ENCODE measurements at places on chromosomes 16 and 17.
A peak's percentile ranks its signal among the peaks of the same experiment; 100 is the strongest.

GRCh38 chr17:18910881-18911280, 41.1 kb upstream of the SLC5A10 start:
- DNase-seq: no peak

DNA sequence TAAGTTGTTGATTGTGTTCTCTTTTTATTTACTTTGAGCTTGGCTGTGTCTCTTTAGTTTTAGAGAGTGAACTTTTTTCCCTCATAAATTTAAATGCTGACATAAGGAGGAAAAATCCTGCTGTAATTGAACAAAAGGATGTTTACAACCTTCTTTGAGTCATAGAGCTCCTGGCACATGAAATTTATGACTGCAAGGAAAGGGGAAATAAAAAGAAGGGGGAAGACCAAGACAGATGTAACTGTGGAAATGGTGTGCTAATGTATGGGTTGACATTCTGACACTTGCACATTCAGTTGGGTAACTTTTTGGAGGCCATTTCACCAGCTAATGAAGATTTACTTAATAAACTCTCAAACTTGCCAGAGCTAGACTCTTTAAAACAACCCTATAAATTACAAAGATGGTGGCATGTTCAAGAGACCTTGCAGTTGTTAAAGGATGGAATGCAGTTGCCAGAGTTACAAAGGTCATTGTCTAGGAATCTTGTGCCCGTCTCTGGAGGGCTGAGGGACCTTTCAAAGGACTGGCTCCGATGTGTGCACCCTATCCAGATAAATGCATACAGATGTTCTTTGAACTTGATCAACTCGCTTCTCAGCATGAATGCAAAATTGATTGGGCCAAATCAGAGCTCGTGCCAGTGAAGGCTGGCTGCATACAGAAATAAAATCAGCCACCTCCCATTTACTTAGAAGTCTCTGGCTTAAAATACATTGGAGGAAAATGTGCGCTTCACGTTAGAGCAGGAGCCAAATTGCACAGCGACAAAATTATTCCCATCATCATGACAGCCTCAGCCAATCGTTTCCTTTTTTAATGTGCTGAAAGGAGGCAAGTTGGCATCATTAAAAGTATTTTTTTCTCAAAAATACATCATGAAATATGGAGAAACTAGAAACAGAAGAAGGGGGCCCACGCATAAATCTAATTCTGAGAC, 289.0 kb upstream of the XYLT1 start:
- DNase-seq: no peak

GRCh38 chr17:68391561-68392268, 65.6 kb downstream of the WIPI1 start:
- no peak for DNase-seq

DNA sequence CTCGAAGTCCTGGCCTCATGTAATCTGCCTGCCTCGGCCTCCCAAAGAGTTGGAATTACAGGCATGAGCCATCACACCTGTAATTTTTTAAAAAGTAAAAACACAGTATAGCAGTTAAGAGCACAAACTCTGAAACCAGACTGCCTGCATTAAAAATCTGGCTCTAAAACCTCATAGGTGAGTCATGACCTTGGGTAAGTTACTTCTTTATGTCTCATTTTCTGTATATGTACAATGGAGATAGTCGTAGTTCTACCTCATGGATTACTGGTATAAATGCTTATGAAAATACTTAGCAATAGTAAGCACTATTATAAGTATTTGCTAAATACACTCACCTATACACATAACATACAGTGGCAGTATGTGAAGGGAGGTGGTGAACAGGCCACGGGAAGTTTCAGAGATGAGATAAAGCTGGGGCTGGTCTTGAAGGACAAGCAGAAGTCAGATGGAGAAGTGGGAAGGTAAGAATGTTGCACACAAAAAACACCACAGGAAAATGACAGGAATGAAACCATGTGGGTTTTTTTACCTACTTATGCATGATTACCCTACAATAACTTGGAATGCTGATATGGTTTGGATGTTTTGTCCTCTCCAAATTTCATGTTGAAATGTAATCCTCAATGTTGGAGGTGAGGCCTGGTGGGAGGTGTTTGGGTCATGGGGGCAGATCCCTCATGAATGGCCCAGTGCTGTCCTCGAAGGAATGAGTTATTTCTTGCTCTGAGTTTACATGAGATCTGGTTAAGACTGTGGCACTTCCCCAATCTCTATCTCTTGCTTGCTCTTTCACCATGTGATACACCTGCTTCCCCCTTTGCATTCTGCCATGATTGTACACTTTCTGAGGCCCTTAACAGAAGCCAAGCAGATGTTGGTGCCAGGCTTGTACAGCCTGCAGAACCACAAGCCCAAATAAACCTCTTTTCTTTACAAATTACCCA, 33.9 kb downstream of the ZNF652 start:
- DNase-seq: no peak

DNA sequence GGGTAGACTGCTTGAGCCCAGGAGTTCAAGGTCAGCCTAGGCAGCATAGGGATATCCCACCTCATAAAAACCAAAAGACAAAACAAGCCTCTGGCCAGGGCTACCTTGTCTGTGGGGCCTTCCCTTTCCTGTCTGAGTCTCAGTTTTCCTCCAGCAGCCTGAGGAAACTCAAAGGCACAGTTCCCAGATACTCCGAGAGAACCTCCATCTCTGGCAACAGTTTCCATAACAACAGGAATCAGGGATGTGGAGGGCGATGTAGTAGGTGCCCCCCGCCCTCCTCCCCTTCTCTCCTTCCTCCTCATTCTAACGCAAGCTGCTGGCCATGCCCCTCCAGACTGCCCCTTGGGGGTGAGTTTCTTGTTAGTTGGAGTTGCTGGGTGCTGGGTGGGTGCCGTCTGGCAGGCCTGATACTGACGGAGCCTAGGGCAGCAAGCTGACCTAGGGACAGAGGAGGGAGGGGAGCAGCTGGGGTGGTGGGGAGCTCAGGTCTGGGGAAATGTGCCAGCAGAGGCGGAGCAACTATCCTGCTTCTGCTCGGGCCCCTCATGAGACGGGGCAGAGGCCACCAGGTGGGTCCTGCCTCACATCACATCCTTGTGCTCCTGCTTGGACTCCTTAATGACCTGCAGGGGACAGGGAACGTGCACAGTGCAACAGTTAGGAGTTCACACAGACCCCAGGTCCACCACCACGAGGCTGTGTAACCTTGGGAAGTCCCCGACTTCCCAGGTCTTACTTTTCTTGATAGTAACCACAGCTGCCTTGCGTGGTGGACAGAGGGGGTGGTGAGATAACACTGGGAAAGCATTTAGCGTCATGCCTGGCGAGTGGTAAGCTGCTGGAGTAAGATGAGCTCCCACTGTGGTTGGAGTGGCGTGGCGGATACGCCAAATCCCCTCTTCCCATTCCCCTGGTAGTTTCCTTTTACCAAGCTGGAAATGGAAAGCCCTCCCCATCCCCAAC, 7.8 kb upstream of the EFTUD2 start:
- no peak for DNase-seq

DNA sequence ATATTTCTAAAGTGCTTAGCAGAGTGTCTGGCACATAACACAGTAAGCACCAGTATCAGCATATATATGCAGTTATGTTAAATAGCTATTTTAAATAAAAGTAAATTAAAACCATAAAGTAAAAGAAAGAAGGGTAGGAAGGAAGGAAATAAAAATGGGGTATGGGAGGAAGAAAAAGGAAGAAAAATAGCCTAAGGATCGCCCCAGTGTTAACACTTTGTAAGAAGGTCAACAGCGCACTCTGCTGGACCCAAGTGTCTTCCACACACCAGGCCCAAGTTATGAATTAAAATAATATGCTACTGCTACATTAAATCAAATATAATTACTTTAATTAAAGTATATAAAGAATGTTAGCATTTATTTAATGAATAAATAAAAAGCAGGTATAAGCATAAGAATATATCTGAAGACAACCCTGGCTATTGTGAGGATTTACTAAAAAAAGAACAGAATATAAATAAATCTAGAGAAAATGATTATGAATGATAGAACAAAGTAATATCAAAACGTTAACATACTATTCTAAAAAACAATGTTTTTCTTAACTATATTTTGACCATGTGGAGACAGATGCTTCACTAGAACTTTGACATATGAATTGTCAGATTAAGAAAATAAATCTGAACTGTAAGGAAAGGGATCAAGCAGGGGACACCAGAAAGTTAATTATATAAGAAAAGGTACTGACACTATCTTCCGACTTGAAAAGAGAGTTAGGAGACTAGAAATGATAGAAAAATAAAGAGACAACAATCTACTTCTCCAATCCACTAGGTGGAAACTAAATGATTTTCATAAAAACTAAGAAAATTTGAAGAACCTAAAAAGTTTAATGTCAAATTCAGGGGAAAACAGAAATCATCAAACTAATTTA, 25.9 kb downstream of the BRIP1 start:
- peak; percentile 67 for DNase-seq

GRCh38 chr17:2925011-2925410, 128.8 kb downstream of the RAP1GAP2 start:
- DNase-seq: no peak

DNA sequence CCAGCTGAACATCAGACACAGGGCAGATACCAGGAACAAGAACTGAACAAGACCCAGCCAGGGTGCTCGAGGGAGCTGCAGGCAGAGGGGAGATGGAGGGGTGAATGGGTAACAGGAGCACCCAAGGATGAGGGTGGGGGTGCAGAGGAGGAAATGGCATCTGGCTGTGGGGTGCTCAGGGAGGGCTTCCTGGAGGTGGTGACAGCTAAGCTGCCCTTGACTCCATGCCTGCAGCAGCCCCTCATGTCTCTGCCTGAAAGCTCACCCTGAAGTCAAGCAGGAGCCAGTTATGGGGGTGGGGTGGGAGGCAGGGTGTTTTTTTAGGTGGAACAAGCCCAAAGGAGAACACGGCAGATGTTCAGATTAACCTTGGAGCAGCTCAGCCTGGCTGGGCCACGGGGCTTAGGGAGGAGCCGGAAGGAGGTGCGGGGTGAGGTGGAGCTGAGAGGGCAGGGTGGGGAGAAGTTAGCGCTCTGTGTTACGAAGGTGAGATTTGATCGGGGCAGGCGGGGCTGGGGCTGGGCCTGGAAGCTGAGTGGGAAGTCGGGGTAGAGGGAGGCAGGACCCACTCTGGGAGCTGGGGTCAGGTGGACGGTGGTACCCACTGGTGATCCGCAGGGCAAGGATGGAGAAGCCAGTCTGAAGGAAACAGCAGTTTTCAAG, 143.0 kb downstream of the ENGASE start:
- DNase-seq: no peak

DNA sequence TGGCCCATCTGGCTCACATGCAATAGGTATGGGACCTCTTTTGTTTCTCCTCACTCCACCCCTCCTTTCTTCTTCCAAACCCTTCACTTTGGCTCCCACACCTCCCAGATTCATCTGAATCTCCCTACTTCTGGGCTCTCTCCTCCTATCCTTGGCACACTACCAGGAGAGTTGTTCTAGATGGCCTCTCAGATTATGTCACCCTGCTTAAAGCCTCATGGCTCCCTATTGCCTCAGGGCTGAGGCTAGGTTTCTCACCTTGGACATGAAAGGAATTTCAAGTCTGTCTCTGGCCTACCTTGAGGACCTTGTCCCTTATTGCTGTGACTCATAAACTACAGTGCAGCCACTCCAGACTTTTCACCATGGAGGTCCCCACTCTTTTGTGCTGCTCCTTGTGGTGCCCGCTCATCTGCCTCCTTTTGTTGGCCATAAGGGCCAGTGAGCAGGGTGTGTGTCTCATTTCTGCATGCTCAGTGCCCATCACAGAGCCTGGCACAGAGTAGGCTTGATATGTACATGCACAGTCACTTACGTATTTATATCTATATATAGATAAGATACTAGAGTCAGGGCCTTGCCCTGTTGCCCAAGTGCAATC, 1.0 kb upstream of the MFAP4 start:
- DNase-seq: no peak

GRCh38 chr17:78793968-78794367, 11.9 kb upstream of the CYTH1 start:
- no peak for DNase-seq
